ENCODE measurements at places on chromosomes 11 and 22.
A peak's percentile ranks its signal among the peaks of the same experiment; 100 is the strongest.

DNA sequence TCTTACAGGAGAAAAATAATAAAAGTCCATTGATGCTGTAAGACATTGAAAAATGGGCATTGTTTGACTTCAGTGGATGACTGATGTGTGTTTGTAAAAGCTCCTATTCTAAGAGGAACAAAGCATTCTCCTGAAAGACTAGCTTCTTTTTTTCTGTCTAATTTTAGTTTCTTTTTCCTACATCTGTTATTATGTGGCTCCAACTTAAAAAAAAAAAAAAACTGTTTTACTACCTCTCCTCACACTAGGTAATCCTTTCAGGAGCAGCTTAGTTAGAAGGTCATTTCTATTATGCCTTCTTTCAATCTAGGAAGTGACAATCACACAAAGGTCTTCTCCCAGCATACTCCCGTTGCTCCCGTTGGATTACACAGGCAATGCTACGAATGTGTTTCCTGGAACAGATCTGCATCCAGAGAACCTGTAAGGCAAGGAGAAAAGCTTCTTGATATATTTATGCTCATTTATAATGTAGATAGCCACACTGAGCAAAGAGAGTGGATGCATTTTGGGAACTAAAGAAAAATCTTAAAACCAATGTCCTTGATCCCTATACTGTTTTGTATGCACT is 595.1 kb upstream of the CCDC179 start:
- no peak for DNase-seq

- no peak for DNase-seq
Observed at GRCh38 chr11:130160498-130161155, 1.0 kb downstream of the ST14 start.

- no peak for DNase-seq
Observed at GRCh38 chr11:83751041-83751440, 464.9 kb upstream of the CCDC90B start.

DNA sequence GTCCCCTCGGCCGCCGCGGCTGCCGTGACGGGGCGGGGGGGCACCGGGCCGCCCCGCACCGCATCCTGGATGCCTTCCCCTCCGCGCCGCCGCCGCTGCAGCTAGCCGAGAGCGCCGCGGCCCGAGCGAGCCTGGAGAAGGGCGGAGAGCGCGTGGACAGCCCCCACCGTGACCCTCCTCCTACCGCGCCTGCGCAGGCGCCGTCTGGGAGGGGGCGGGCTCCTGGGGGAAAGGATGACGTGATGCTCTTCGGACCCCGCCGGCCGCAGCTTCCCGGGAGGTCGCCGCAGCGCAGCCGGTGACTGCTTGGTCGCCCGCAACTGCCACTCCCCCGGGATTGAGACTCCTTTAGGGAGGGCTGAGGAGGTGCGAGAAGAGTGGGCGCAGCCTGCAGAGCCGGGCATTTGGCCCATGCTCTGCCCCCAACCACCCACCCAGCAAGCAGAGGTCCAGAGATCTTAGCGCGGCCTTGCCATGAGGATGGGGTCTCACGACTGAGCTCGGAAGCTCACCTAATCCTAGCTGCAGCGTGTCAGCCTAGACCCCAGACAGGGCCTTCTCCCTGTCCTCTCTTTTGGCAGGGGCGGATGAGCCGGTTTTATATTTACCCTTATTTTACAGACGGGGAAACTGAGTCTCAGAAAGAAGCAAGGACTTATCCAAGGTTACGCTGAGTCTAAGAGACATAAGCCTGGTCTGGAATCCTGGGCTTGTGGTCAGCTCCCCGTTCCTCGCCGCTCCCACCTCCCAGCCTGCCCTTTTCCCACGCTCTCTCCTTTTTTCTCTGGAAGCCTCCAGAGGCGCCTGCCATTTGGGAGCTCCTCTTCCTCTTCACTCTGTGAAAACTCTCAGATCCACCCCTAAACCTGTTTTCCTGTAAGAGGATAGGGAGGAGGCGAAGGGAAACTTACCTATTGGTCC is at the start of gene DENND5A:
Gene DENND5A (minus strand): TSS at position 140 of the 921 bp plus-strand sequence. CDS start 281 bp downstream, outside the sequence.
- peak; percentile 65 for DNase-seq

GRCh38 chr22:30393322-30393680 is 3.5 kb upstream of the SEC14L2 start:
- DNase-seq = no peak

GRCh38 chr11:122559734-122560382 is 95.7 kb upstream of the UBASH3B start:
- no peak for DNase-seq

GRCh38 chr11:35933320-35933871 is 10.5 kb upstream of the LDLRAD3 start:
- DNase-seq = no peak

- DNase-seq = no peak
Observed at GRCh38 chr22:46239261-46240048, 10.6 kb downstream of the CDPF1 start.

GRCh38 chr11:3959015-3959902 is 103.8 kb downstream of the STIM1 start:
- no peak for DNase-seq

DNA sequence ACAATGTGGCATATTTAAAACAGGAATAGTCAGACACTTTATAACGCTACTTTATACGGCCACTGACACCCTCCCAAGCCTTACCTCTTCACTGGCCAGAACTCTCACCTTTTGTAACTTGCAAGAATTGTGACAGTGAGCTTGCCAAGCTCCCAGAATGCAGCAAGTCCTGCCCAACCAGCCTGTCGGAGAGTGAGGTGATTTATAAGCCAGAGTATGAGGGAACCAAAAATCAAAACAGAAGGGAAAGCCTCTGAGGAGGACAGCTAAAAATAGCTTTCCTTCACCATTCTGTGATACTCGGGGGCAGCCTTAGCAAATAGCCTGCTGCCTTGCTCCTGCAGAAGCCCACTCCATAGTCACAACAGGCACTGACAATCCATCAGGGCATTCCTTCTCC is 229.7 kb downstream of the FAM76B start:
- DNase-seq = no peak

DNA sequence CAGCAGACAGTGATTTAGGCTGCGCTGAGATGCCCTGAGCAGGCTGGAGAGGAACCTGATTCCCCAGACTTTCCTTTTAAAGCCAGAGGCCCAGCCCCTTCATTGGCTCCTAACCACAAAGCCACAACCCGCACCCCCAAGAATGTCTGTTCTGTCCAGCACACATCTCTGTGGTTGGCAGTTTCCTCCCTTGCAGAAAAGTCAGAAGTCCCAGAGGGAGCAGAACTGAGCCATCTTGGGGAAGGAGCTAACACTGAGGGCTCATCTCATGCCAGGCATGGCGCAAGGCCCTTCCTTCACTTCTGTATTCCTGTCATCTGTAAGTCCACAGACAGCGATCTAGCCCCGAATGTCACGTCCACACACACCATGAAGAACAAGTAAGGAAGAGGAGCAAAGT is 97.1 kb upstream of the SYT13 start:
- DNase-seq = no peak

DNA sequence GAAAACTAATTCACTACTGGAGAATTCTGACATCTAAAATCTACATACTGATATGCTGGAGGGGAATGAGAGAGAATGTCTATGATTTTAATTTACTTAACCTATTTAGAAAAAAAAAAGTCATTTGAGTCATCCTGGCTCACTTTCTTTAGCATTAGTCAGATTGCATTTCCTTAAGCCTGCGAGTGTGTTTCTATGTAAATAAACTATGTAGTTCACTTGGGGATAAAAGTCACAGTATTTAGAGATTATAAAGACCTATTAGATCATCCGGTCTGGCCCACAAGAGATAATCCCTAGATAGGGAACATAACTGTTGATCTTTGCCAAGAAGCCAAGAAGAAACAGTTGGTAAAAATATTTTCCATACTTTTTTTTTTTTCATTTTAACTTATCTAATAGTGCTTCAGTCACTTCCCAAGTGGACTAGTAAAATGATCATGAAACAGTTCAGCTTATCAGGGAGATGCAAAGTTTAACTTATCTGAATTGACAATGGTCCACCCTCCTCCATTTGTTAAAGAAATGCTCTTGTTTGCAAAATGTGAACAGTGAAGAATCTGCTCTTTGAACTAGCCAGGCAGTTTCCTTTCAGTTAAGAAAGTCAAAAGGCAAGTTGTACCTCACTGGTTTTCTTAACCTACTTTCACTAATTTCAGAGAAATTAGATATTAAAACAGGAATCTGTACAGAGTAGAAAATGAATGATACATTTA is 21.2 kb upstream of the BLID start:
- no peak for DNase-seq

DNA sequence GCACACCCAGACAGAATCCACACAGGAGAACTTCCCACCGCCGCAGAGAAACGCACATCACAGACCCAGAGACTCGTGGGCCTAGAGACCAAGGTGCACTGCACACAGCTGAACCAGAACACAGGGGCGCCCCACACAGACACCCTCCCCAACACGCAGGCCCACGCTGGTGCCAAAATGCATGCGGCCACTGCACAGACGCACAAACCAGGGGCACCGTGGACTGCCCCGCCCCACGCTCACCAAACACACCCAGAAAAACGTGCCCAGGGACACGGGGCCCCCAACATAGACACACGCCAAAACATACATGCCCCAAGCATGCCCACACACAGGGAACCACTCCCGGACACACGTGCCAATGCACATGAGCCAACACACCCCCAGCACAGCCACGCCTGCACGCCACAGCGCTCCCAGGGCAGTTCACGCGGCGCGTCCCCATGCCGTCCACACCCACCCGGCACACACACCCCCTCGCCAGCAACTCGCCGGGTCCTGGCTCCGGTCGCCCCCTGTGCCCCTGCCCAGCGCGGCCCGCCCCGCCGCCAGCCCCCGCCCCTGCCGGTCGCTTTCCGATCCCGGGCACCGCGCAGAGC is 7.8 kb downstream of the ELFN2 start:
- no peak for DNase-seq

DNA sequence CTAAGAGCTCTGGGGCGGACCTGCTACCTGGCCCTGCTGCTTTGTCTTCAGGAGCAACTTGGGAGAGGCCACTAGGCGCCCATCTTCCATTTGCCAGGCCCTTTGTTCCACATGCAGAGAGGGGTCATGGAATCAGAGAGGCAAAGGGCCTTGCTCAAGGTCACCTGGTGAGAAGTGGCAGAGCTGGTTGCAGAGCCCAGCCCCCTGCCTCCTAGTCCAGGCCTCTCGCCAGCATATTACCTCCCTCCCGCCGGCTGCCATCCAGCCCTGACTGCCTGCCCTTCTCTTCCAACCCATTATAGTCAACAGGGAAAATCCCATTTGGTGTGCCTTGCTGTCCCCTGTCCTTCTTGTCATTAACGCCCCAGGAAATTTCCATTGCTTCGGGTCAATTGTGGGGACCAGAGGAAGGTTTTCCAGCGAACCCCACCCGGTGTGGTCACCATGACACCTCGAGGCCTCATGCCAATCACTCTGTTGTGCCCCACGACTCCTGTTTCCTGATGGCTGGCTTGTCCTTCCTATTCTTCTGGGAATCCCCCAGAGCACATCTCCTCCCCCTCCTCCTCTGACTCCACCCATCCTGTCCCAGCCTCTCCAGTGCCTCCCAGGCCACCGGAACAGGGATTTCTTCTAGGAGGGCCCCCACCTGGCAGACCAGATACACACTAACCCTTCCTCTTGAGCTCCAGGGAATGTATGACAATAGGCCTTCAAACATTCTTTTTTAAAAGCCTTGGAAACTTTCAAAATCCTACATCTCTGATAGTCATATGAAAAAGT is 77.0 kb downstream of the NECTIN1 start:
- DNase-seq = no peak

DNA sequence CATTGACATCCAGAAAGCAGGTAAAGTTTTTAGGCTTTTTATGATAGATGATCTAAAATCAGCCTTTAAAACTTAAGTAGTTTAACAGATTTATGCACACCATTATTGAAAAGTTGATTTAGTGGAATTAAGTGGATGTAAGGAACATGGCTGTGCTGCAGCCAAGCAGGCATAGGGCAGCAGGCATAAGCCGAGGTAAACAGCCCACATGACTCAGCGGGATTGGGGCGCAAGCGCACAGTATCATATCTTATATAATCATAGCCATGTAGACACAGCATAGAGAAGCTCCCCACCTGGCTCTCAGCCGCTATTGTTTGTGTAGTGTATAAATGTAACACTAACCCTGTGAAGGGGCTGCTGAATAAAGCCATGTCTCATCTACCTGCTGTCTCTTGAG is 157.5 kb downstream of the WNT11 start:
- no peak for DNase-seq

- no peak for DNase-seq
Observed at GRCh38 chr11:42770444-42771065, 541.2 kb upstream of the API5 start.
